Uterus (tissue), 4 donors: ENCODE measurements at places on chromosomes 6 and 20. TPM values are rescaled to one million over a fixed set of nuclear protein-coding genes. Genes with fewer than 3 reads are reported as not detected.
A peak's percentile ranks its signal among the peaks of the same experiment; 100 is the strongest.

DNA sequence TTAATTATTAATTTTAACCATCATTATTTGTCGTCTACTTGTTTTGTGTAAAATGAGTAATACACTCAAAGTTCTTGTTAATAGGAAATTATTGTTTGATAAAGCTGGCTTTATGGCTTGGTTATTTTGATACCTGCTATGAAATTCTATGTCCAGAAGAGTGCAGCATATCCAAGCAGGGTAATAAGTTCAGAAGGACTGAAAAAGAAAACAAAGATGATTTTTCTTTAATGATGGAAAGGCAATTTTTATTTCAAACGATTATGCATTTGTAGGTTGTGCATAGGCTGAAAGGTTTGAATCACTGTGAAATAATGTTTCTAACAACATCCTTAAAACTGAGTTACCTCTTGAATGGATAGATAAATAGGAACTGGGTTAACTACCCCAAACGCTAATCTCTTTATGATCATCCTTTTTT, 1.4 kb upstream of the MAN1A1 start:
- peak overlapping the region; percentile 93 for H3K27ac ChIP-seq
- H3K4me1 ChIP-seq, result no peaks in the 10 kb centered on the region
- H3K36me3 ChIP-seq, result no peaks in the 10 kb centered on the region
- no peaks in the 10 kb centered on the region for H3K27me3 ChIP-seq
- no peak for DNase-seq

- no peaks in the 10 kb centered on the region for H3K36me3 ChIP-seq
- no peaks in the 10 kb centered on the region for H3K27me3 ChIP-seq
- H3K27ac ChIP-seq, result peak overlapping the region; percentile 54
- H3K4me3 ChIP-seq, result no peak overlapping the region
- H3K4me1 ChIP-seq, result no peaks in the 10 kb centered on the region
These were observed 100.9 kb downstream of the PREP start for GRCh38 chr6:105301756-105302616.

DNAH8 gene
- total RNA-seq, result not detected

- no peaks in the 10 kb centered on the region for H3K4me1 ChIP-seq
- no peak for DNase-seq
- H3K27me3 ChIP-seq, result no peaks in the 10 kb centered on the region
- H3K36me3 ChIP-seq, result no peaks in the 10 kb centered on the region
These were observed 12.4 kb upstream of the KIF25 start for GRCh38 chr6:167984876-167985604.

AGER gene
- 12.4 TPM for total RNA-seq

DNA sequence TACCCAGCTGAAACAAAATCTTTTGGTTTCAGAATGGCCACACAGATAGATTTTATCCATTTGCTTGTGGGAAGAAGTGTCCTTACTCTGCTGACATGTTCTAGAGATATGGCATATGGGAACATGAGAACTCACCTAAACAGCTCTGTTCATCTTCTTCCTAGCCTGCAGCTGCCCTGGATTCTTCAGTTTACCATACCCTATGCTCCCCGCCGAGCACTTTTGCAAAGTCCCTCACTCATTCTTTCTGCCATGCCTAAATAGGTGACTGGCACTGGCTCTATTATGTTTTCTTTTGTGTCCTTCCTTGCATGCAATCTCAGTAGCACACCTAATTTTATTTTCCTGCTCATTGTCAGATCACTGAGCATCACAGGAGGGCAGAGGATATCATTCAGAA, 293.7 kb upstream of the RSPO3 start:
- no peak for DNase-seq
- no peaks in the 10 kb centered on the region for H3K36me3 ChIP-seq
- no peaks in the 10 kb centered on the region for H3K27me3 ChIP-seq
